ENCODE measurements at places on chromosomes 7 and 10.

DNA sequence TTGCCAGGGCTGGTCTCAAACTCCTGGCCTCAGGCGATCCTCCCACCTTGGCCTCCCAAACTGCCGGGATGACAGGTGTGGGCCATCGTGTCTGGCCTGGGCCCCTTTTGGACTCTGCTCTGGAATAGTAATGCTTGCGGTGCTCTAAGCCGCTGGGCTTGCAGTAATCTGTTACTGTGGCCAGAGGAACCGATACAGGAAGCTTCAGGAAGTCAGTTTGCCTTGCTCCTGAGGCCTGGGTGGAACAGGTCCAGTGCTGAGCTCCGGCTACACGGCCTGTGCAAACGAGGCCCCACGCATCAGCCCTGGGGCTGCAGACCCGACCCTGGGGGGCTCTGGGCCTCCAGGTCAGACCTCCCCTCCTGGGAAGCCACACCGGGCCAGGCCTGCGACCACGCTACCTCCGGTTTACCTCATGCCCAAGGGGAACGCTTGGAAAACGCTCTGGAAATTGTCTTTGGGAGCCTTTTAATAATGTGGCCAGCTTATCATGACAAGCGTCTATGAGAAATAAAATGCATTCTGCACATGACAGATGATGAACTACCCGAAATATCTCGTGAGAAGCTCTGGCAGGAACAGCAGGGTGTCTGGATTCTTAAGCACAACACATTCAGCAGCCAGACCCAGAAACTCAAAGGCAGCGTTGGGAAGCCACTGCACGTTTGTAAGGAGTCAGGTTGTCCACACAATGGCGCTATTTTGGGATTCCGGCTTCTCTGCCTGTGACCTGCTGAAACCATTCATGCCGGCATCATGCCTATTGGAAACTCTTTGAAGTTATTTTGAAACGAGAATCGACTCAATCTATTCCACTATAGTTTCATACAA lies 10.1 kb upstream of the ADAP1 start:
- DNase-seq = no peak

GRCh38 chr10:3803927-3804741 lies 19.1 kb upstream of the KLF6 start:
- DNase-seq = no peak

GRCh38 chr10:74011770-74012169 lies 13.9 kb downstream of the VCL start:
- no peak for DNase-seq

- no peak for DNase-seq
These were observed 13.0 kb downstream of the SCART1 start for GRCh38 chr10:133466683-133467275.

- DNase-seq = peak; percentile 91
These were observed at the start of gene TMEM168 for GRCh38 chr7:112789817-112790585. TSS of gene TMEM168 (minus strand) at chr7:112790393. CDS start at chr7:112784825, 5,568 bp downstream.

- DNase-seq = no peak
These were observed 2.9 kb upstream of the DNAJC1 start for GRCh38 chr10:22006379-22006884.

- no peak for DNase-seq
These were observed 44.3 kb downstream of the SCRN1 start for GRCh38 chr7:29945259-29945809.

GRCh38 chr10:74738985-74739567 lies 87.3 kb upstream of the KAT6B start:
- DNase-seq = no peak

- peak; percentile 16 for DNase-seq
These were observed 463.8 kb downstream of the KCNMA1 start for GRCh38 chr10:77173615-77174461.

GRCh38 chr10:14556285-14556956 lies 218.3 kb downstream of the FAM107B start:
- no peak for DNase-seq

DNA sequence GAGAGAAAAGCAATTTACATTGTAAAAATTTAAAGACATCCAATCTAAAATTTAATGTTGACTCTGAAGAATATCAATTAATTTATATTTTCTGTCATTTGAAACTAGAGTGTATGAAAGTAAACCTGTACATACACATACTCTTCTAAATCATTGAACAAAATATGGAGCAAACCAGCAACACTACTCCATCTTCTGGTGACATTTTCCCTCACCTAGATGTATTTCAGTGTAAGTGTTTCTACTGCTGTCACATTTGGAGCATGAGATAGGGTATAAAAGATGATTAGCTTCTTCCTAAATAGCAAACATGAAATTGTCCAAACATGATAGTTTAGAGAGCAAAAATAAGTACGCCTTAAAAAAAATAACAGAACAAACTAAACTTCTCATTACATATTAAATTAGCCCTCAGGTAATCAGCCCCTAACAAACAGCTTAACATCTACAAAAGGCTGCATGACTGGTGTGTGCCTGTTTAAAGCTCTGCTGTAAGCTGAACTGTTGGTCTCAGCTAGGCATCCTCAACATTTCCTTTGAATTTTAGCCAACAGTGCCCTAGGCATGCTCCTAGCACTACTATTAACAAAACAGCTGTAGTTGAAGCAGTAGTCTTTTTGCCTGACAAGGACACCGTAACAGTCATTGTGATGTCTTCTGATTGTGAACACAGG lies 189.8 kb downstream of the CTNNA3 start:
- no peak for DNase-seq

DNA sequence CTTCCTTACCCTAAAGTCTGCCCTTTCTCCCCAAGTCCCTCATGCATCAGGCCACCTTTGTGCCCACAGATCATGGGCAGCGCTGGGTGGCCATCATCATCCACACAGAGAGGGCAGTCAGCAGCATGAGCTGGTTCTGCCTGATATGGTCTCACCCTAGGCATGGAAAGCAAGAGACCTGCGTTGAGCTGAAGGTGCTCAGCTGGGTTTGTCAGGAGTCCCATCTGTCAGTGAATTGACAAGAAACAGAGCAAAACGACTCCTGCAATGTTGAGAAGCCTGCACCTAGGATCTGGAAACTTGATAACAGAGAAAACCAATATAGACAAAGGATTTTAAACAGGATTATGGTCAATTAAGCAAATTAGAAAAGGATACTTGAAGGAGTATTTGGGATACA lies 242.7 kb upstream of the PRSS1 start:
- no peak for DNase-seq

- DNase-seq = no peak
These were observed 26.3 kb downstream of the SAMD8 start for GRCh38 chr10:75137533-75138438.

DNA sequence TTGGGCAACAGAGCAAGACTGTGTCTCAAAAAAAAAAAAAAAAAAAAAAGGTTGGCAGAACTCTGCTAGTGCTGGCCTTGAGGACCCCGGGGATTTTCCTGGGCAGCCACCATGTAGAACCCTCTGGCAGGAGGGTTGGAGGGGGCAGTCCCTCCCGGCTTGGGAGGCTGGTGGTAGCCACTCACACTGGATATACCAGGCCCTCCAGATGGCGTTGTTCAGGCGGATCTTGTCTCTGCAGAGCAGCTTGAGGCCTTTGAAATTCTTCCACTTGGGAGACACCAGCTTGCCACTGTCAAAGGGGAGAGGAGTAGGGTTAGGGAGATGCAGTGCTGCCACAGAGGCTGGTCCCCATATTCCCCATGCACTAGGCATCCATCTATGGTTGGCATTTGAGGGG lies 8.4 kb downstream of the MLXIPL start:
- DNase-seq = no peak

DNA sequence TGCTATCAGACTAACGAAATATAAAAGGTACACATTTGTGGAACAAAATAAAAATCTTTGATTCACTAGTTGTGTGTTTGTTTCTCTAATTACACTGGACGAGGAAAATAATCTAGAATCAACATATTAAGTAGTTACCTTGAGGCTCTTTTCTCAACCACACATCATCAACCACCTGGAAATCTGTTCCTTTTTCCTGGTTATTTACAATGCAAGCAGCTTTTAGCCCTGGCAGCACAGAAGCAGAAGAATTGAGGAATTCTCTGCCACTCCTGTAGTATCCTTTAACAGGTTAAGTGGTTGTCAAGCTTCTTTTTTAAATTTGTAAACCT lies 23.7 kb downstream of the NUP42 start:
- DNase-seq = no peak

DNA sequence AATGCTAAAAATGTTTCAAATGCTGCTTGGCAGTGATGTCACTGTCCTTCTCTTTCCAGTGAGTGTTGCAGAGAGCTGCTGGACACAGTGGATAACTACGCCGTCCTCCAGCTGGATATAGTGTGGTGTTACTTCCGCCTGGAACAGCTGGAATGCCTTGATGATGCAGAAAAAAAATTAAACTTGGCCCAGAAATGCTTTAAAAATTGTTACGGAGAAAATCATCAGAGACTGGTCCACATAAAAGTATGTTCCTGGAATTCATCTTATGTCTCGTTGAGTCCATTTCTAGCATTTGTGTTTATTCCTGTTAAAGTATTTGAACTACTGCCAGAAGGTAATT lies 25.2 kb downstream of the NUB1 start:
- no peak for DNase-seq

GRCh38 chr10:64873088-64873487 lies 1351.9 kb downstream of the REEP3 start:
- no peak for DNase-seq

GRCh38 chr10:47133871-47134570 lies 166.0 kb upstream of the GDF10 start:
- no peak for DNase-seq

- DNase-seq = no peak
These were observed 18.8 kb downstream of the SORBS1 start for GRCh38 chr10:95542330-95542729.

DNA sequence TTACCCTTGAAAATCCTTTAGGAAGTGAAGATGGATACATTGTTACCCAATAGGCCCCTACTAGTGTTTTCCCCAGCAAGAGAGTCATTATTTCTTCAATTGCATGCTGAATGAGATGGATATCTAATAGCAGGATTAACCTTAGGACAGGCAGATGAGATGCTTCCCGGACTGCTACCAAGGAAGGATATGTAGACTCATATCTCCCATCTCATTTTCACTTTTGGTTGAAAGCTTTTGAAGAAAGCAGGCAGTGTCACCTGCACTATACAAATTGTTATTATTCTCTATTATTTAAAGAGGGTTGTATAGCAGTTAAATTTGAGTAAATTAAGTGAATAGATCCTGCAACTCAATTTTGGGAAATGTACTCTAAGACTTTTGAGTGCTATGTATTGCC lies 17.0 kb upstream of the ARHGAP21 start:
- DNase-seq = no peak

DNA sequence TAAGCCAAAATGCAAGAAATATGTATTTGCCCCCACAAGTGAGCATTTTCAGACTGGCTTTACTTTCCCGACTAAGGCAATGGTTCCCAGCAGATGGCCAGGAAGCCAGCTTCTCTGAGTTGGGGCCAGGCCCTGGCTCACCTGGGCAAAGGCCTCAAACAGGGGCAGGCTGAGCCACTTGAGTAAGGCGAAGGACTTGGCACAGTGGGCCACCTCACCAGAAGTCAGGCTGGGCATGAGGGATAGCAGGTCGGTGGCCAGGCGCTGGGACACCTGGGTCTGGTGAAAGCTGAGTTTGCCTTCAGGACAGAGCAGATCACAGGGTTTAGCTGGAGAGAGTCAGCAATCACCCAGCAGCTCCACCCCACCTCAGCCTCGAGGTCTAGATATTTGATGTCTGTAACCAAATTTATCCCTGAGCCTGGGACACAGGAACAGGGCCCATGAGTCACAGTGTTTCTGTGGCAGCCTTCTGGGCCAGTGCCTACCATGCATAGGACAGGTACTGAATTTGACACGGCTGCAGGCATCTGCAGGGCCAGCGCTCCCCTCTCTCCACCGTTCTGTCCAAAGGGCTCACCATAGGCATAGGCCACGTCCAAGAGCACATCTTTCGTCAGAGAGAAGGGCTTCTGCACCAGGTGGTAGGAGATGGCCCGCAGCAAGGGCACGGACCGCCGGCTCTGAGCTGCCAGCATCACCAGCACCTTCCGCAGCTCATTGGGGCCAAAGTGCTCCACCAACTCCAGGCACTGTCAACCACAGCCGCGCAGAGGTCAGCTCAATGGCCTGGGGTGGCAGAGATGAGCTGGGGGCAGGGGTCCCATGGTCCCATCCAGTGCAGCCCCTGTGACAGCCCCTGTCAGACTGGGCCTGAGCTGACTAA lies 7.3 kb downstream of the TBRG4 start:
- no peak for DNase-seq

DNA sequence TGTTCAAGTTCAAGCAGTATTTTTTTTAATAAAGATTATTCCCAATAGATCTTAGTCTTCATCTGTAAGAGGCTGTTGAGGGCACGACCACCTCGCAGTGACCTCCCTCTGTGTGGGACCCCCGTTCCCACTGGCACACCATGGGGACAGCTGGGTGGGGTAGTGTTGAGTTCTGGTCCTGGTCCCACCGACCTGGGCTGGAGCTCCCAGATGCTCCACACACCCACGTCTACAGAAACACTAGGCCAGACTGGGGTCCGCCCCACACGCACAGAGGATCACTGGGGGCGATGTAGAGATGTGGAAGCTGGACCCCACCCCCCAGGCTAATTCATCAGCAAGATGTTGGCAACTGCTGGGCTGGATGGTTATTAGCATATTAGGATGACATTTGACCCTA lies 623.6 kb downstream of the PTPRN2 start:
- DNase-seq = no peak

DNA sequence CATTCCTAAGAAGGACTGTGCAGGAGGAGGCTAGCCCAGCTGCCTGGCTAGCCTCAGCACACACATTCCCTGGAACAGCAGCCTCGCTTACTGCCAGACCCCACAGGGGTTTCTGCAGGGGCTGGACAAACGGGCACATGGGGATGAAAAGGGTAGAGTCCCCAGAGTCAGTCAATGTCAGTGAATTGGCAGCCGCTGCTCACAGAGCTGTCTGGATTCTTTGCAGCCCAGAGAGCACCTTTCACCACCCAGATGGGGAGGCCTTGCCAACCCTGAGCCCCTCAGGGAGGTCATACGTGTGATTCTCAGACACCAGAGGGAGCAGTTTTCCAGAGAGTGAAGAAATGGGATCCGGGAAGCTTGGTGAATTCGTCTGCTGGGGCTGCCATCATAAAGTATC lies 143.3 kb downstream of the KCNMA1 start:
- no peak for DNase-seq

DNA sequence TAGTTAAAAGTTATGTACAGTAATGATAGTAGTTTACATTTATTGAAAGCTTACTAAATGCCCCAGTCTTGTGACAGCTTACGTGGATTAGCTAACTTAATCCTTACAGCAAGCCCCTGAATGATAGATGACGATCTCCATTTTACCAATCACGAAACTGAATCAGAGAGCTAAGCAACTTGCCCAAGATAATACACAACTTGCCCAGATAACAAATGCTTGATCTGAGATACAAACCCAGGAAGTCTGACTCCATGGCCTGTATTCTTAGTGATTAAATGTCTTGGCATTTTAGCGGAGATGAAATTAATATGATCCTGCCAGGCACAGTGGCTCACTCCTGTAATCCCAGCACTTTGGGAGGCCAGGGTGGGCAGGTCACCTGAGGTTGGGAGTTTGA lies 46.9 kb upstream of the FMC1 start:
- DNase-seq = no peak

GRCh38 chr7:111401516-111401915 lies 160.8 kb downstream of the IMMP2L start:
- DNase-seq = no peak
